CD4-positive, alpha-beta T cell treated with Interleukin-10 for 1 hour (primary cell): ENCODE measurements at places on chromosomes 16 and 17.
A peak's percentile ranks its signal among the peaks of the same experiment; 100 is the strongest.

DNA sequence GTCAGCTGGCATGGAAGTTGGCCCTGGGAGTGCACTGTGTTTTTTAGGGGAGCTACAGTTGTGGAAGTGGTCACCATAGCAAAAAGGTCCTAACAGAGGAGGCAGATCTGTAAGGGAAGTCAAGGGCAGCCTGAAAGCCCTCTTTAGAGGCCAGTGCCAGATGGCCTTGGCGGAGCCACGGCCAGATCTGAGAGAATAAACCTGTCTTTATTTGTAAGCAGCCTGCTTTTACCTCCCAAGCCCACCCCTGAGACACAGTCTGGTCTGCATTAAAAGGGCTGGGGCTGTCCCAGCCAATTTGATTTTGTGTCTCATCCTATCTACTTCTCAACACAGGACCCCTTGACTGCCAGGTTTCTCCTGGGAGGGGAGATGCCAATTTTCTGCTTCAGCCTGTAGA is 51.0 kb upstream of the NOL11 start:
- no peak for DNase-seq

GRCh38 chr17:68640242-68640989 is 39.2 kb upstream of the FAM20A start:
- DNase-seq: no peak

DNA sequence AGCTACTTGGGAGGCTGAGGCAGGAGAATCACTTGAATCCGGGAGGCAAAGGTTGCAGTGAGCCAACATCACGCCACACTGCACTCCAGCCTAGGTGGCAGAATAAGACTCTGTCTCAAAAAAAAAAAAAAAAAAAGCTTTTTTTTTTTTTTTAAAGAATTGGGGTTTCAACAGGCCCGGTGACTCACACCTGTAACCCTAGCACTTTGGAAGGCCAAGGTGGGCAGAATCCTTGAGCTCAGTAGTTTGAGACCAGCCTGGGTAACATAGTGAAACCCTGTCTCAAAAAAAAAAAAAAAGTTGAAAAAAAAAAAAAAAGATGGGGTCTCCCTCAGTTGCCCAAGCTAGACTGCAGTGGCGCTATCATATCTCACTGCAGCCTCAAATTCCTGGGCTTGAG is 6.6 kb upstream of the HEXIM2 start:
- DNase-seq: no peak

DNA sequence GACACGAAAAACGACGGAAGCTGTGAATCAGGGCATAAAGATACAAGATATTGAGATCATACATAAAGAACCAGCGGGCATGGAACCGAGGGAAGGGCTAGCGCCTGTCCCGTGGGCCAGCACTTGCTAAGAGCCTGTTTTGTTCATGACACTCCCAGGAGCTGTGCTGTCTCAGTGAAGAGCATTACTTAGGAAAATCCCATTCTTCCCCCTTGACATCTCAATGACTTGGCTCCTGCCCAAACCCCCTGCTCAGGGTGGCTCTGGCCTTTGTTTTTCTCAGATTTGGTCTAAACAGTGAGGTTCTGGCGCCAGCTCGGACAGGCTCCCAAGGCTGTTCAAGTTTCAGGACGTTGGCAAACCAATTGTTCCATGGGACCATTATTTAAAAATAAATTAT is 79.1 kb upstream of the SEC14L1 start:
- no peak for DNase-seq

GRCh38 chr16:50266337-50267091 is at the start of gene ADCY7:
ADCY7 (plus strand) TSS chr16:50266551; CDS start chr16:50288180, 21,629 bp downstream.
- peak; percentile 85 for DNase-seq

- no peak for DNase-seq
Measured at GRCh38 chr16:20871941-20872815, 28.0 kb downstream of the DCUN1D3 start.

DNA sequence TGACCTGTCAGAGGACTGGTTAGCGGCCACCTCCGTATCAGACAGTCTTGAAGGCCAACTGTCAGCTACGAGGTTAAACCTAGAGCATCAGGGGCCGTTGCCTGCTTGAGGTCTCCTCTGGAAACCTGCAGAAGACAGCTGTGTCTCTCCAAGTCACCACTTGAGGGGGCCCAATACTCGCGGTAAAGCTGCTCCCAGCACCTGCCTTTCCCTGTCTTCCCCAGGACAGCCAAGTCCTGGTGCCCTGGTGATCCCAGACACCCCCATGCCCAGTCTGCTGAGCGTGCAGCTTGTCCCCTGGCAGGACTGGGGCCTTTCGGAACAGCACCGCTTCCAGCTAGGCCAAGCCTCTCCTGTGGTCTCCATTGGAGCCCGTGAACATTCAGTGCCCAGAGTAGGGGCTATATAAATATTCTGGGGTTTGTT is 80.1 kb downstream of the DNAH17 start:
- peak; percentile 68 for DNase-seq

- DNase-seq: peak; percentile 11
Measured at GRCh38 chr17:2954898-2955445, 108.4 kb downstream of the OR1D5 start.

DNA sequence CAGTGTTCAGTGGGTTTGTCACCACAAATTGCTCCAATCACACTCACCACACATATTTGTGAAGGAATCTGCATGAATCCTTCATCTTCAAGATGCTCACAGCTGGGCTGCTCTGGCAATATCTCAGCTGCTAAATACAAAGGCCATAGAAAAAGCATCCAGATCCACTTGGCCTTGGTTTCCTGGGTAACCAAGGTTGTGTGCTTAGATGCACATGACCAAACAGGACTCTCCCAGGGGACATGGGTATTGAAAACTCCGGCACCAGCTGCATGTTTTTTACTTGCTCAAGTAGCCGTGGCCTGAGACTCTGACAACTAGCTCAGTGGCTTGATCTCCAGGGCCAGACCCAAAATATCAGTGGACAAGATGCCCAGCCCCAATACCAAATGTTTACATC is 131.3 kb downstream of the CBLN1 start:
- DNase-seq: no peak

GRCh38 chr16:87982581-87983041 is 31.4 kb downstream of the BANP start:
- DNase-seq: no peak

DNA sequence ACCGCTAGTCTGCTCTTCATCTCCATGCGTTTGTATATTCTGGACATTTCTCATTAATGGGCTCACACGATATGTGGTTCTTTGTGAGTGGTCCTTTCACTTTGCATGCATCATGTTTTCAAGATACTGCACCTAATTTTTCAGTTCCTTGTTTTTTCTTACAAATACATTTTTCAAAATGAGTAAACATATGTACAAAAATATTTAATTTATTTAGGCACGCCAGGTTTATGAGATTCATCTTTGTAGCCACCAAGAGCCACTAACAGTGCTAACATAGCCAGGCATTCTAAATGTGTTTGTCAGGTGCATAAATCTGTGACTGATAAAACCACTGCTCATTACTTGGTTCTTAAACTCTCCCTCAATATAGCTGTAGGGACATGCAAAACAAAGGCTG is 375.3 kb downstream of the WWOX start:
- no peak for DNase-seq

GRCh38 chr17:19736071-19736470 is 12.0 kb downstream of the ALDH3A1 start:
- no peak for DNase-seq

DNA sequence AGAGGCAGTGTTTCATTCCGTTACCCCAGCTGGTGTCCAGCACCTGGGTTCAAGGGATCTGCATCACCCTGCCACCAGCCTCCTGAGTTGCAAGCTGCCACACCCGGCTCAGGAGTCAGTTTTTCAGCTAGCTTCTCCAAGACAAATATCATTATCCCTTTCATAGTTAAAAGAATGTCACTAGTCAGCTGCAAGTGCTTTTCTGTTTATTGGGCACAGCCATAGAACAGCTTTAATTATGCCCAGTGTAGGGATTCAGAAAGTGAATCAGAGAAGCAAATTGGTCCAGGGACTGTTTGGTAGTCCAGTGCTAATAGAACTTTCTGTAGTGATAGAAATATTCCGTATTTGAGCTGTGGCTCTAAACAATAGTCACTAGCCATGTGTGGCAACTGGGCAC is 2.9 kb upstream of the AOC3 start:
- no peak for DNase-seq

- DNase-seq: peak; percentile 96
Measured at GRCh38 chr17:28902819-28903545, at the start of gene DHRS13. DHRS13 (minus strand) TSS chr17:28903079; CDS start chr17:28902944, 135 bp downstream.

- DNase-seq: no peak
Measured at GRCh38 chr17:36930583-36930900, 6.7 kb upstream of the LHX1 start.

- DNase-seq: no peak
Measured at GRCh38 chr17:72305472-72305871, 184.7 kb downstream of the SOX9 start.

- peak; percentile 80 for DNase-seq
Measured at GRCh38 chr16:66588981-66589713, 9.9 kb downstream of the CMTM2 start.

- DNase-seq: no peak
Measured at GRCh38 chr17:80846932-80847331, 144.7 kb upstream of the CHMP6 start.

- no peak for DNase-seq
Measured at GRCh38 chr17:77503293-77503655, 362.5 kb downstream of the SEC14L1 start.

DNA sequence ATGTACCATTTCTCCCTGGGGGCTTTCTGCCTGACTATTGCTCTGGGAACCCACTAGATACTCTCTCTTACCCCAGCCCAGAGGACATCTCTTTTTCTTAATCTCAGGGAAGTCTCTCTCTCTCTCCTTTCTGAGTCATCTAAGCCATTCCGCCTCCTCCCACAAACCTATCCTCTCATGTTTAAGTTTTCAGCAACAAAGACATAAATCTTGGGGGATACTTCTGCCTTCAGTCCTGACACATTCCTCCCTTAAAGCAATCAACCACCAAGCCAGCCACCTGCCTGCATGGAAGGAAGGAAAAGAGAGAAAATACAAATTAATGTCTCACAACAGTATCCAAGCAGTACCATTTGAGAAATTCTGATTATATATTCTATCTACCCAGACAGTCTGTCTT is 128.8 kb downstream of the HS3ST2 start:
- no peak for DNase-seq

DNA sequence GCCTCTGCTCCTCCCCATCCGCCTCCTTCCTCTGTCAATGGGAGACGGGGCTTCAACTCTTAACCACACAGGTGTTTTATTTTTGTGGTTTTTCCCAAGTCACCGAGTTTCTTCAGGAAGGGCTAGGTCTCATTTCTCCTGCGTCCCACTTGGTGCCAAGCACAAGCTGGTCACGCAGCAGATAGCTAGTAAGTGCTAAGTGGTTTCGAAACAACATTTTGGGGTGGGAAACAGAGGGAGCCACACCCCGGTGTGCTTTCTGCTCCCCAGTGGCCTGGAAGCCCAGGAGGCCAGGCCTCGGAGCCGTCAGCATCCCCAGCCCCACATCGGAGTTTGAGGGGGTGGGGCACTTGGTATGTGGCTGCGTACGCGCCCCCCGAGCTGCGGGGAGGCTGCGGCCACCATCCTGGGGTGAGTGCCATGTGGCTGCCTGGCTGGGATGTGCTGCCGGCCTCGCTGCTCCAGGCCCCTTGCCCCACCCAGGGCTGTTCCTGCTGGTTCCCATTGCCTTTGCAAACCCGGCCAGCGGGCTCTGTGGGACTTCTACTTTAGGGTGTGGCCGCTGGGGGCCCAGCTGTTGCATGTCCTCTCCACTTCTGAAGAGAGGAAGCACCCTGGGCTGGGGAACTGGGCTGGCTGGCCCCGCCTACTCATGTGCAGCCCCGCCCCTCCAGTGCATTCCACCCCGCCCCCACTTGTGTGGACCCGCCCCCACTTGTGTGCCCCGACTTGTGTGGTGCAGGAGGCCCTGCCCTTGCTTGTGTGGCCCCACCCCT is 55.6 kb downstream of the BAIAP2 start:
- DNase-seq: peak; percentile 52

- no peak for DNase-seq
Measured at GRCh38 chr17:70136131-70136530, 33.2 kb upstream of the KCNJ2 start.

DNA sequence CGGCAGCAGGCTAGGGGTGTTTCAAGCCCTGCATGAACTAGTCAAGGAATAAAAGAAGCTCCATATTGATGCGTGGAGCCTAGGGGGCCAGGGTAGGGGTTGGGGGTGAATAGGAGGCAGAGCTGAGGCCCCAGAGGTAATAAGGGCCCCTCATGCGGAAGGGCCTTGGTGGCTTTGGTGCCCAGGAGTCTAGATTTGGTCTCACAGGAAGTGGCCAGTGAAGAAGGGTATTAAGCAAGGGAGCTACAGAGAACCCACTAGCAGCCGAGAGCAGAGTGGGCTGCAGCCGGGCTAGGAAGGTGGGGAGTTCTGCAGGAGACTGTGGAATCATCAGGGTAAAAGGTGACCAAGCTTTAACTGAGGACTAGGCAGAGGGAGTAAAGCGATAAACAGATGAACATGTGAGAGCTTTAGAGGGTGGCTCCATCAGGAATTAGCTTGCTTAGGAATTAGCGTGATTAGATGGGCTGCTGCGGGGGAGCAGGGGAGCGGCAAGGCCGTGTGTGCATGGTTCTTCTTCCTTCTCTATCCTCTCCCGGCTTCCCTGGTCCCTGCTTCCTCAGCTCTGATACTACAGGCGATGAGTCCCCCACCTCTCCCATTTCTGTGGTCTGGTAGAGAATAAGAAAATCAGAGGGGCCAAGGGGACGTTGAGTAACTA is 9.8 kb downstream of the GNGT2 start:
- no peak for DNase-seq

DNA sequence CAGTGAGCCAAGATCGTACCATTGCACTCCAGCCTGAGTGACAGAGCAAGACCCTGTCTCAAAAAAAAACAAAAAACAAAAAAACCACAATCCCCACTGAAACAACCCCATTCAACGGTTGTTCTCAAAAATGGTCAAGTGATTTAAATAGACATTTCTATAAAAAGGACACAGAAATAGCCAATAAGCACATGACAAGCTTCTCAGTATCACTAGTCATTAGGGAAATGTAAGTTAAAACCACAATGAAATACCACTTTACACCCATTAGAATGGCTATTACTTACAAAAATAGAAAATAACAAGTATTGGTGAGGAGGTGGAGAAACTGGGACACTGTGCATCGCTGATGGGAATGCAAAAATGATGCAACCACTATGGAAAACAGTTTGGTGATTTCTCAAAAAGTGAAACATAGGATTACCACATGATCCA is 26.6 kb upstream of the MYLK3 start:
- no peak for DNase-seq
